ENCODE measurements at places on chromosomes 13 and 19. TPM values are rescaled to one million over a fixed set of nuclear protein-coding genes. Genes with fewer than 3 reads are reported as not detected.

Gene PCDH17
- total RNA-seq = 12.1 TPM

DNA sequence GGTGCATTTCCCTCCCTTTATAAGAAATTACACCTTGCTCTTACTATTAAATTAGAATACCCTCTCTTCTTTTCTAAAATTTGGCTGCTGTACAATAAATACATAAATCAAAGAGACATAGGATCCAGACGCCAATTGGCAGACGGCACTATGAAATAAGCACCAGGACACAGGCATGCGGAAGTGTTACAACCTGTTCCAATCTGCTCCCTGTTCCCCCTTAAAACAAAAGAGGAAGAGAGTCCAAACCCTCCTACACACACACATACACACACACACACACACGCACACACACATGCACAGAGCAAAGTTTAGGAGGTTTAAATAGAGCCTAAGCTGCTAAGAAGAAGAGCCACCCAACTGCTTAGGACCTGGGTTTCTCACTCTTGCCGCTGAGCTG lies 75.6 kb upstream of the ZNF507 start:
- DNase-seq = no peak

- no peak for DNase-seq
Observed at GRCh38 chr13:62085337-62086229, 669.9 kb upstream of the PCDH20 start.

GRCh38 chr19:13017306-13018034 lies 22.2 kb downstream of the NFIX start:
- no peak for DNase-seq

GRCh38 chr19:48196321-48196763 lies 25.9 kb downstream of the ZSWIM9 start:
- DNase-seq = no peak

DNA sequence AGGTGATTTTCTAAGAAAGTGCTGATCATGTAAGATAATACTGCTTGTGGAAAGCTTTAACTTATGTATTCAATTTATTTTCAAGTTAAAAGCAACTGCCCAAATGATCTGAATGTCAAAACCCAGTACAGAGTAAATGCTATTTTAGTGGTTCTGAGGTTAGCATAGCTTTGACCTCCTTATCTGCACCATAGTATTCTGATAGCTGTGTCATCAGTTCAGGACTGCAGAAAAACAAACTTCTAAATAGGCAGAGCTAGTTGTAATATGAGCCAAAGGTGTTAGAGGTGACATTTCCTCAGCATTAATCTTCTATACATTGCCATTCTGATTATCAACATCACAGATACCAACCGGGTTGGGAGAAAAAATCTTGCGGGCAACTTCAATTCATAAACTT lies 758.7 kb downstream of the SLITRK5 start:
- DNase-seq = no peak

All from tongue (tissue), 3 donors.